ENCODE measurements at places on chromosomes 7 and 10.

GRCh38 chr7:9719303-9719702 lies 1254.4 kb upstream of the PHF14 start:
- no peak for DNase-seq

DNA sequence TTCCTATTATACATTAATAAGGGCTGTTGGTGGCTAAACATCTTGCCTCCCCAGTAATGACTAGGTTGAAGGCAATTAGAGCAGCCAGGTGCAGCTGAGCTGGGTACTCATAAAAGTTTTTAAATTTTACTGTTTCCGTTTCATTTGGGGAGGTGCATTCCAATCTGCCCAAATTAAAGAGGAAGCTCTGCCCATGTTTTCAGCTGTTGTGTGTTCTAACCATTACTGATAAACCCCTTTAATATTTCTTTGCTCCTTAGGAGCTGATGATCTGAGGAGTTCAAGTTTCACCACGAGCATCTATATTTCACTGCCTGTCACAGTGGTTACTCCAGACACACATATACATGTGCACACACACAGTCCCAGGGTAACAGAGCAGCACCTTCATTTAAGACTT lies 94.4 kb downstream of the JAZF1 start:
- DNase-seq = no peak

- no peak for DNase-seq
Measured at GRCh38 chr10:100993986-100994708, 5.5 kb upstream of the LZTS2 start.

DNA sequence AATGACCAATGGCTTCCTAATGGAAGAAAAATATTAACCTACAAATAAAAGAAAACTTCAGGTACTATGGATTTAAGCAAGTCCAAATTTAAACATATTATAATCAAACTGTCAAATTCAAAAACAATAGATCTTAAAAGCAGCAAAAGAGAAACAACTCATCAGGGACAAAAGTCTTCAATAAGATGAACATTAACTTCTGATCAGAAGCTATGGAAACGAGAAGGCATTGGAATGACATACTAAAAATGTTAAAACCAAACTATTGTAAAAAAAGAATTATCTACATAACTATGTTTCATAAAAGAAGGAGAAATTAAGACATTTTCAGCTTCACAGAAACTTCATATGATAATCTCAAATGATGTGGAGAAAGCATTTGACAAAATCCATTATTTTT lies 334.7 kb downstream of the ANKRD7 start:
- DNase-seq = no peak

DNA sequence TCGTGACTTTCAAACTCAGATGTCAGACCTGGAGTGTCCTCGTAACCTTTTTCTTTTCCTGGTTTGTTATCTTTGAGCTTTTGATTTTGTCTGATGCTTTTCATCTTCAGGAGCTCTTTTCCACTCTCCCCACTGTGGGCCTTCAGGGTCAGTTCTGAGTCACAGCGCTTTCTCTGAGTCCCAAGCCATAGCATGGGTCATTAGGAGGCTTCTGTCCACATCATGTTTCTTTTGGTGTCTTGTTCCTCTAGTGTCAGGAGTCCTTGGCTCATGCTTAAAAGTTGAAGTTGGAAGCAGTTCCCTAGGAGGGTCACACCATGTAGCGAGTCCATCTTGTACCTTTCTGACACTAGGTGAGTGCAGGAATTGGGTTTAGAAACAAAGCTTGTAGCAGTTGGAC lies 40.3 kb downstream of the DAGLB start:
- no peak for DNase-seq

DNA sequence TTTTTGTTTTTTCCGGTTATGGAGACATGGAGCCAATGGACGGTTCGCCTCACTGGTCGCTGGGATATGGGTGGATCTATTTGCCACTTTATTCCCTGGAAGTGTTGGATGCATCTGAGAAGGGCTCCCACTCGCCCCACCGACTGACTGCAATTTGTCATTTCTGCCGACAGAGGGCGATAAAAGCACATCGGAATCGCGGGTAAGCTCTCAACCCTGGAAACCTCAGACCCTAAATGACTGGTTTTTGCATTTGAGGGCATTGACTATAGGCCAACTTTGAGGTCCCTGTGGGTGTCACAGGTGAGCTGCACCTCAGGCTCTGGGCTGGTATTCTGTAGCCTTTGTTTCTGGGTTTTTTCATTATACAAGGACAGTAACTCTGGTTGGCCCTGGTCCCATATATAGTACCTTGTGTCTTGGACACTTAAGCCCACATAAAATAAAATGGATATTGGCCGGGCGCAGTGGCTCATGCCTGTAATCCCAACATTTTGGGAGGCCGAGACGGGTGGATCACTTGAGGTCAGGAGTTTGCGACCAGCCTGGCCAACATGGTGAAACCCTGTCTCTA lies 11.9 kb upstream of the OPALIN start:
- peak; percentile 39 for DNase-seq
